ENCODE measurements at places on chromosomes 12 and 14.

GRCh38 chr14:59395672-59396071 lies 69.5 kb downstream of the GPR135 start:
- DNase-seq, result no peak

GRCh38 chr12:58918469-58918844 lies 1.8 kb downstream of the LRIG3 start:
- DNase-seq, result no peak

- no peak for DNase-seq
Observed at GRCh38 chr12:29617407-29617803, 119.9 kb upstream of the OVCH1 start.

DNA sequence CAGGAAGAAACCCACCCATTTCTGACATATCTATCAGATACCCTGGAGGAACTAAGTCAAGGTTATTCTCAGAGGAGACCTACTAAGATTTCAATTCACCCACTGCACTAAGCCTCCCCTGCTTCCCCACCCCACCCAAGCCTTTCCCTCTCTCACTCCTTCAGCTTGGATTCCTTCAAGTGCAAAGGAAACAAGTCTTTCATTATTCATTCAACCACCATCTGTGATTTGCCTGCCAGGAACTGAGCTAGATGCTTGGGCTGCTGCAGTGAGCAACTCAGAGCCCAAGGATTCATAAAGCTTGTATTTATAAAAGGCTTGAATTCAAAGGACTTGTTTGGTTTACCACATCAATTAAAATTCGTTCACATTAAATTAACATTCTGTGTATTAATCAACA lies 161.3 kb downstream of the GXYLT1 start:
- no peak for DNase-seq

GRCh38 chr12:114221957-114222630 lies 183.8 kb downstream of the TBX5 start:
- no peak for DNase-seq

GRCh38 chr14:90045616-90046015 lies 16.2 kb upstream of the KCNK13 start:
- no peak for DNase-seq

All from inflammatory macrophage (primary cell).